ENCODE measurements at places on chromosomes 3 and 15. TPM values are rescaled to one million over a fixed set of nuclear protein-coding genes. Genes with fewer than 3 reads are reported as not detected.

The ACOX2 gene
- total RNA-seq, result 4.2 TPM

The TRPM1 gene
- total RNA-seq, result not detected

The CNTN3 gene
- total RNA-seq, result 0.09 TPM

- no peak for DNase-seq
Observed at GRCh38 chr15:55770806-55771205, 27.9 kb upstream of the PRTG start.

DNA sequence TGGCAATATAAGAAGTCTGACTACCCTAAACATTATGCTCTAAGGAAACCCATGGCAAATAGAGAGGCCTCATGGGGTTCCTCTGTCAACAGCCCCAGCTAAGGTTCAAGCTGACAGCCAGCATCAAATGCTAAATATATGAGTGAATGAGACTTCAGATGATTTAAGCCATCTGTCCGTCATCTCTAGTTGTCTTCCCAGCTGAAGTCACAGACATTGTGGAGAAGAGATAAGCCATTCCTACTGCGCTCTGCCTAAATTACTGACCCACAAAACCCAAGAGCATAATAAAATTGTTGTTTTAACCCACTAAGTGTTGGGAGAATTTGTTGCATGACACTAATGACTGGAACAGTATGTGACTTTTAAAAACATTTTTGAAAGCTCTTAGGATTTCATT is 87.3 kb upstream of the IGSF10 start:
- no peak for DNase-seq

- DNase-seq, result no peak
Observed at GRCh38 chr3:69251078-69251805, 128.8 kb upstream of the LMOD3 start.

- no peak for DNase-seq
Observed at GRCh38 chr3:197595470-197596185, 39.9 kb upstream of the BDH1 start.
